ENCODE measurements at places on chromosomes 7 and 10.
A peak's percentile ranks its signal among the peaks of the same experiment; 100 is the strongest.

- DNase-seq = no peak
These were observed 23.0 kb downstream of the TOMM7 start for GRCh38 chr7:22799633-22800032.

GRCh38 chr7:157208571-157209413 lies 70.1 kb downstream of the UBE3C start:
- DNase-seq = no peak

DNA sequence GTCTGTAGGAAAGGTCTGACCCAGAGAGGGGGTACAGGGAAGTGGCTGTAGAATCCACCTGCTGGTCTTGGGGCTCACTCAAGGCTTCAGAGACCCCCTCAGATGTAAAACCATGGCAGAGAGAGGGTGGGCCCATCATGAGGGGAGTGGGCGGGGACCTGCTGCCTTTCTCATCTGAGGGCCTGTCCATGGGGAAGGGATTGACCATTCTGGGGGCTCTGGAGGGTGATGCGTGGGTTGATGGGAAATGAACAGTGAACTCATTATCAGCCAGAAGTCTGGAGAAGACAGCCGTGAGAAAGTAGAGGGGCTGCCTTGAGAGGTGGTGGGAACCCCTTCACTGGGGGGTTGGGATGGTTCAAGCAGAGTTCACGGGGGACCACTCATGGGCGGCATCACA lies 66.8 kb downstream of the MINDY4 start:
- DNase-seq = no peak

- no peak for DNase-seq
These were observed 283.7 kb upstream of the FZD1 start for GRCh38 chr7:90980545-90980944.

GRCh38 chr10:17443707-17444387 lies 10.5 kb downstream of the ST8SIA6 start:
- no peak for DNase-seq

GRCh38 chr10:113100281-113100680 lies 150.2 kb downstream of the TCF7L2 start:
- DNase-seq = no peak

DNA sequence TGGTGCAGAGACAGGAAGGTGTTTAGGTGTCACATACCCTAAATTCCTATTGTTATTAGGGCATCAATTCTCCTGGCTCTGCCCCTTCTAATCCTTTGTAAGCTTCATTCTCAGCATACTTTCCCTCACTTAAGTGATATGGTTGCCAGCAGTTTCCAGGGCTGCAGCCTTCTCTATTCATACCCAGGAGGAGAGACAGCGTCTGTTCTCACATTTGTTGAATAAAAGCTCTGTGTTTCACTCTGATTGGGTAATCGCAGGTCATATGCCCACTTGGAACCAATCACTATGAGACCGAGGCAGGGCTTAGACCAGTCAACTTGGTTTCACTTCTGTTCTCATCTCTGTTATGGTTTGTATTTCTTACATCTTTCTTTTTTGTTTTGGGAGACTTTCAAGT lies 109.6 kb upstream of the MTPN start:
- peak; percentile 94 for DNase-seq

DNA sequence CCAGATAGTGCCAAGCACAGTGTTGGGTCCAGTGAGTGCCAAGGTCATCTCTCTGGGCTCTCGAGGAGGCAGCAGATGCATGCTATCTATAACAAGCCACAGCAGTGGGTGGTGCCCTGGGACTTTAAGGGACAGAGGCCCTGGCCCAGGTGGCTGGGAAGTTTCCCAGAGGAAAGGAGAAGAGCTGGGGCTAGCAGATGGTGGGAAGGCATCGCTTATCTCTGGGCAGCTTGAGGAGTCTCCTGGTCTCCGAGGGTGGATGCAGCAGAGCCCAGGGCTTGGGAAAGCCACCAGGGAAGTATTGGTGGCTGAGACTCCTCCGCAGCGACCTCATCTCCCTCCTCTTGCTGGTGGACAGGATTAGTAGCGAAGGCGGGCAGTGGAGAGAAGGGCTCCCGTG lies 63.4 kb upstream of the LRRC4 start:
- no peak for DNase-seq

DNA sequence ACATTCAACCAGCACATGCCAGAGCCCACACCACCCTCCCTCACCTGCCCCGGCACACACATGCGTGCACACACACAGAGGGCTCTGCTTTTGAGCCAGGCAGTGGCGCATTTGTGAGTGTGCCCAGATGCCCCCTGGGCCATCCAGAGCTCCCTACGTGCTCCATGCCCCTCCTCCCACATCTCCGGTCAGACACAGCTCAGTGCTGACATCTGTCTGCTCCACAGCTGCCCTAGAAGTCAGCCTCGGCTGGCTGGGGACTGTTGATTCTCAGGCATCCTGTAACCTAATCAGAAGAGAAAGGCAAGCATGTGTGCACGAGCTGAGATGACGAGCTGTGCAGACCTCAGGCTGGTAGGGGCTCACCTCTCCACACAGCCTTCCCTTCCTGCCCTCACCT lies 135.1 kb downstream of the ZMIZ1 start:
- no peak for DNase-seq

DNA sequence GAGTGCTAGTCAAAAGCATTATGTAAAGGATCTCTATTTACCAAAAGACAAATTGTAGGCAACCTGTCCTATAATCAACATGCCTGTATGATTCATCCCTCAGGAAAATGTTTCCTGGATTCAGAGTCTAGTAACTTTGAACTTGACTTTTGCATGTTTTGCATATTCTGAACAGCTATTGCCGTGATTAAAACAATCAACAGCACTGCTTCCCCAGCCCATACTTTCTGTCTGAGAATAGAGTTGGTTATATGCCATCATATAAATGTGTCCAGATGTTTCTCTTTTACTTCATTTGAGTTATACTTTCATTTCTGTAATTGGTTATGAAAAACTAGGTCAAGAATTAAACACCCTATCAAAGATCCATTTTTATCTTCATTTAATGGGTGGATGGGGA lies 83.5 kb downstream of the ZMYND11 start:
- peak; percentile 15 for DNase-seq

GRCh38 chr7:90889210-90889609 lies 293.1 kb downstream of the CDK14 start:
- DNase-seq = no peak

DNA sequence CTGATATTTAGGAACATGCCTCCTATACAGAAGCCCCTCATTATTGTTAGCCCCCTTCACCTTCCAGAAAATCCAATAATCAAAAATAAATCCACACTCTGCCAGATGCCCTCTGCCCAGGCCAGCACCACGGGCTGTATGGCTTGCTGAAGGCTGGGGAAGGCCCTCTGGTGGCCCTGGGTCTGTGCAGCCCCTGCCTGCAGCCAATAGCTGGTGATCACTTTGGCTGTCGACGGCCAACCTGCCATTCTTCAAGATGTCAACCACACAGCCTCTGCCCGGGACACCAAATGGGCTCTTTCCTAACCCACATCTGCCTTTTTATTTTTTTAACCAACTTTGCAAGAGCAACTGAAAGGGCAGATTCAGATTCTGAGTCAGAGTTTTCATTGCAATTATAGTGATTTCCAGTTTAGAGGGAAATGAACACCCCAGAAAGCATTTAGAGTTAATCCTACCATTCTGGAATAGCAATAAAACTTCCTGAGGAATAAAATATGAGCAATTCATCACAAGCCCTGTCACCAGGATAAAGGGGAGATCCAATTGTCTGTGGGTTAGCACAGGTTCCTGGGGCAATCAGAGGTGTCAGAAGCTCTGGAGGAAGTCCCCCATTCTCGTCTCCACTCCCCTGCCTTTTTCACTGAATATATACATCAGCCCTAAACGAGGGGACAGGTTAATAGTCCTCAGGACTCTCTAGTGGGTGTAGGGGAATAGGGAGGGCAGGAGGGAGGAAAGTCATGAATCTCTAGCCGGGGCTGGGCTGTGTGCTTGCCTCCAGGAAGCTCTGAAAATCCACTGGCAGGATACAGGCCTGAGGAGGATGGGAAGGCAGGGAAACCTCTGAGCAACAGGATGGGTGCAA lies 211.3 kb downstream of the GRID1 start:
- DNase-seq = no peak

- DNase-seq = no peak
These were observed 253.9 kb downstream of the PPP1R3A start for GRCh38 chr7:113664867-113665266.

DNA sequence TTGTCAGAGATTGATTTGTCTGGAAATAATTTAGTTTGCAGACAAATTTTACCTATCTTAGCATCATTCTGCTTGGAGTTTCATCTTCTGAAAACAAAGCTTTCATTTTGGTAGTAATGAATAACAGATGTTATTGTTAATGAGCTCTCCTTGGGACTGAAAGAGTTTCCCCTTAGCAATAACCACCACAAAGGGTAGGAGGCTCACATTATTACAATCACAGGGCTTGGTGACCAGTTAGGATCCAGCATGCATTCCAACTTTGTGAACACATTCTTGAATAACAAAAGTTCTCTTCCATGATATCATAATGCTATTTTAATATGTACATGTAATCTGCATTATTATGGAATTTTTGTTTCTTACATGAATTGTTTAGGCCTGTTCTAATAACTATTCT lies 148.8 kb upstream of the VWC2 start:
- no peak for DNase-seq

- peak; percentile 57 for DNase-seq
These were observed 1.4 kb downstream of the EPHB4 start for GRCh38 chr7:100825751-100826513.

DNA sequence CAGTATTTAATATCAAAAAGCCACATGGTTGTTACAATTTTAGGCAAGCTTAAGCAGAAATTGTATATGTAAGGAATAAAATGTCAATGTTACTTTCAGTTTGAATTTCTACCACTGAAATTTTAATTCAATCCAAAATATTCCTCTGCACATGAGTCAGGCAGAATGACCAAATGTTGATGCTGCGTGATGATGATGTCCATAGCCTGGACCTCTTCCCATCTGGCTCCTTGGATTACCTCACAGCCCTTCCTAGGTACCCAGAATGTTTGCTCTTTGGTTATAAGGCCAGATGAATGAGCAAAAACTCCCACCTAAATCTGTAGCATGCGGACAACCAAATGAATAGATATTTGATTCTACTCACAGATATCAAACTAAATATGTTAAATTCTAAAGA lies 258.3 kb upstream of the IMMP2L start:
- no peak for DNase-seq

GRCh38 chr10:50431791-50432190 lies 180.5 kb upstream of the ASAH2 start:
- peak; percentile 61 for DNase-seq

DNA sequence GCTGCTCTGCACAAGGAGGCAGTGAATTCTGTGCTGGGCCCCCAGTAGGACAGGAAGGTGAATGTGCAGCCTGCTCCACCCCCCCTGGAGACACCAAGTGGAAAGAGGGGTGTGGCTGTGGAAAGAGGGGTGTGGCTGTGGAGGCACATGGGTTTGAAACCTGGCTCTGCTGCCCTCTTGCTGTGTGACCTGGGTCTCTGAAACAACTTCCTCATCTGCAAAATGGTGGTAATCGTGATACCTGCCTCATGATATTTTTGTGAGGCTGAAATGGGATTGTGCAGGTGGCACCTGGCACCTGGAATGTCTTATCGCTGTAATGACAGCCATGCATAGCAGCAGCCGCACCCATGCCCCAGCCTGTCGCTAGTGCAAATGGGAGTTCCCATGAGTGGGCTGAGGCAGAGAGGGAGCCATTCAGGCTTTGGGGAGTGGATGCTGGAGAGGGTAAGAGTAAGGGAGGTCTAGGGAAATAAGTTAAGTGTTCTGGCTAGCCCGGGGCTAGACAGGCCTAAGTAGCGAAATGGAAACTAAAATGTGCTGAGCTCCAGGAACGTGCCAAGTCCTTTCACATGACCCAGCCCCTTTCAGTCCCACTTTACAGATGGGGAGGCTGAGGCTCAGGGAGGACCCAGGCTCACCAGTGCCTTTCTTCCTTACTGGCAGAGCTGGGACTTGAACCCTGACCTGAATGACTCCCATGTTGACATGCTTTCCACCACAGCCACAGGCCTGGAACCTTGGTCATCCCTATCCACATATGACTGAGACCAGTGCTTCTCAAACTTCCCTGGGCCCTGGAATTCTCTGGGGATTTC lies 35.0 kb downstream of the C10orf105 start:
- peak; percentile 8 for DNase-seq

- no peak for DNase-seq
These were observed 31.1 kb downstream of the PIK3CG start for GRCh38 chr7:106896231-106896630.

- peak; percentile 91 for DNase-seq
These were observed 41.2 kb upstream of the TNS3 start for GRCh38 chr7:47622946-47623640.

DNA sequence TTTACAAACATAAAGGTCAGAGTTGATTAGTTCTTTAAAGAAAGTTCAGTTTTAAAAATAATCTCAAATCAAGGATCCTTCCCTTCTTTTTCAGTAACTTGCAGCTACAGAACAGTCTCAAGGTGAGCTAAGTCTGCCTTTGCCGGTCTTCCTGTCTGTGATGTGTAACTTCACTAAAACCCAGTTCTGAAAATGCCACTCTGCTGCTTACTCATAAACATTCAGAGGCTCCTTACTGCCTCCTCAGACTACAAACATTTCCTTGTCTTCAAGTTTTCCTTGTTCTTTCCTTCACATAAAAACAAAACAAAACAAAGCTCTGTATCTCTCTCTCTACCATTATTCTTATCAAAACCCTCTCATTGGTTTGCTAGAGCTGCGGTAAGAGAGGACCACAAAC lies 128.7 kb downstream of the ETV1 start:
- no peak for DNase-seq

GRCh38 chr7:22823142-22823497 lies 471 bp upstream of the TOMM7 start:
- DNase-seq = no peak

GRCh38 chr7:53351681-53352080 lies 316.2 kb downstream of the POM121L12 start:
- DNase-seq = no peak

DNA sequence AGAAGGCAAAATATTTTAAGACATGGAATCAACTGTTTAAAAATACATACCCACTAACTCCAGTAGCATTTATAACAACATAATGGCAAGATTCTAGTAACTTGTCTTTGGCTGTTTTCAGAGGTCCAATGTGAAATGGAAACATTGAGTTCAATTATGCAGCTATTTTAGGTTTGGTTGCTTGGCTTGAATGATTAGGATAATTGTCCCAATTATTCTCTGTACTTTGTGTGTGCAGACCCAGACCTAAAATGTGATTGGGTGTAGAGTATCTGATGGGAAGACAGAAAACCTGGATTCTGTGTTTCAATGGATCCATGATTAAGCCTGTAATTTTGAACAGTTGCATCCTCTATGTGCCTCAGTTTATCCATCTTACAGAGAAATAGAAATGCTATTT lies 392.7 kb upstream of the NFE2L3 start:
- DNase-seq = no peak
